ENCODE measurements at places on chromosomes 5 and 9. TPM values are rescaled to one million over a fixed set of nuclear protein-coding genes. Genes with fewer than 3 reads are reported as not detected.

MARCHF11 gene
- not detected for total RNA-seq

RNF208 gene
- total RNA-seq: 5.3 TPM

SPATA24 gene
- total RNA-seq: 3.4 TPM

PCDHGA12 gene
- total RNA-seq: 3.4 TPM

PPP2R2B gene
- total RNA-seq: 11.5 TPM

GMCL2 gene
- total RNA-seq: not detected

TAF11L5 gene
- not detected for total RNA-seq

KCNT1 gene
- not detected for total RNA-seq

TCOF1 gene
- total RNA-seq: 55.9 TPM

SPATA6L gene
- total RNA-seq: 2.1 TPM

MRPS27 gene
- total RNA-seq: 63.1 TPM

All from mesangial cell (primary cell).